ENCODE measurements at places on chromosomes 2 and 18.

DNA sequence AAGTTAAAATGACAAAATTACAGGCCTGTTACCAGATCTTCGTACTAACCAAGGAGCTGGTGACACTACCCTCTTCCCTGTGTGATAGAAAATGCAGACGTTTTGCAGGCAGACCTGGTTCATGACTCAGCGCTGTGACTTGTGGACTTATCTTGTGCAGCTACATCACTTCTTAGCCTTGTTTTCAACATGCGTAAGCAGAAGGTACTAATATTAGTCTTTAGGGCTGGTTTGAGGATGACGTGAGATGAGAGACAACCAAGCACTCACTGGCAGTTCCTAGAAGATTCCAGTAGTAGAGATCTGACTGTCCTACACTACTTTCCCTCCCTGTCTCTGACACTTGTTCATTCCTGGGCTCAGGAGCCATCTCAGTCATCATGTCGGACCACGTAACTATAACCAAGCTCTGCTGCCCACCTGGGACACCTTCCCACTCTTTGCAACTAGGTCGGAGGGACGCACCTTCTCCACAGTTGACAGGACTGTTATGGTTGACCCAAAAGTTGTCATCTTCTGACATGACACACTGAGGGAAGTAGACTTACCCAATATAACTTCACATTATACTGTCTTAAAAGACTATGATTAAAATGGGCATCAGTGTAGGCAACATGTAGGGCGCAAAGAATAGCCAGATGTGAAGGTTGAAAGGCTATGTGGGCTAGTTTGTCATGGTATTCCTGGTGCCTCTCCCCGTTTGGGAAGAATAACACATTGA lies 64.8 kb downstream of the TNFRSF11A start:
- DNase-seq = no peak

DNA sequence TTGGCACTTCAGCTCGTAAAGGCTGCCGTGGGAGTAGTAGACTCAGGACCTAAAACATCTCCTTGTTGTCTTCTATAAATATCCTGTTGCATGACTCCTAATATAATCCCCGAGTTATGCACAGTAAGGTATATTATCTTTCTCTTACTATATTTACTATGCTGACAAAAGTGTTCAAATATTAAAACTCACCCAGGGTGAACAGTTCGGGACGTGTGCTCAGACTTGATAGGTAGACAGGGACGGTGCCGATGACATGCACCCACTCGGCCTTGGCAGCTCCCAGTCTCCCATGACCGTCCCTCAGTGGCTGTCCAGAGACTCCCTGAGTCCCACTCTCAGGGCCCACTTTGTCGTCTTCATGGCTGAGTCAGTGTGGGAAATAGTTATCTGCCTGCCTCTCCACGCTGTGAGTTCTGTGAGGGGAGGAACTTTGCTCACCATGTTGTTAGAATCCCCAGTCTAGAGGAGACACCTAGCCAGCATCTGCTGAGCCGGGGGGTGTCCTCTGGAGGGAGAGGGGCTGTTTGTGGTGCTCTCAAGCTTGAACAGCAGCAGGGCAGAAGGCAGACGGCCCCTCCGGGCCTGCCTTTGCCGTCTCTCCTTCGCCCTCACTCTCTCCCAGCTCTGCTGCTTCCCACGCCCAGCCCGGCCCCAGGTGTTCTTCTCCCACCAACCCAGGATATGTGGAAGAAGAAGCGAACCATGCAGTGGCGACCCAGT lies 75.0 kb downstream of the DGKD start:
- DNase-seq = peak; percentile 6

- no peak for DNase-seq
Observed at GRCh38 chr2:133167223-133167622, 401.0 kb downstream of the NCKAP5 start.

- no peak for DNase-seq
Observed at GRCh38 chr2:220811952-220812570, 760.0 kb downstream of the EPHA4 start.

- no peak for DNase-seq
Observed at GRCh38 chr18:63951302-63951705, 2.2 kb downstream of the HMSD start.

GRCh38 chr2:230893338-230893737 lies 28.6 kb downstream of the ITM2C start:
- no peak for DNase-seq

- DNase-seq = no peak
Observed at GRCh38 chr2:10368491-10369231, 66.0 kb downstream of the HPCAL1 start.

- DNase-seq = no peak
Observed at GRCh38 chr18:64202863-64203262, 54.0 kb upstream of the LINC00305 start.

GRCh38 chr18:33906046-33906445 lies 318.7 kb downstream of the NOL4 start:
- DNase-seq = no peak

GRCh38 chr2:66576311-66576560 lies 141.3 kb downstream of the MEIS1 start:
- no peak for DNase-seq

DNA sequence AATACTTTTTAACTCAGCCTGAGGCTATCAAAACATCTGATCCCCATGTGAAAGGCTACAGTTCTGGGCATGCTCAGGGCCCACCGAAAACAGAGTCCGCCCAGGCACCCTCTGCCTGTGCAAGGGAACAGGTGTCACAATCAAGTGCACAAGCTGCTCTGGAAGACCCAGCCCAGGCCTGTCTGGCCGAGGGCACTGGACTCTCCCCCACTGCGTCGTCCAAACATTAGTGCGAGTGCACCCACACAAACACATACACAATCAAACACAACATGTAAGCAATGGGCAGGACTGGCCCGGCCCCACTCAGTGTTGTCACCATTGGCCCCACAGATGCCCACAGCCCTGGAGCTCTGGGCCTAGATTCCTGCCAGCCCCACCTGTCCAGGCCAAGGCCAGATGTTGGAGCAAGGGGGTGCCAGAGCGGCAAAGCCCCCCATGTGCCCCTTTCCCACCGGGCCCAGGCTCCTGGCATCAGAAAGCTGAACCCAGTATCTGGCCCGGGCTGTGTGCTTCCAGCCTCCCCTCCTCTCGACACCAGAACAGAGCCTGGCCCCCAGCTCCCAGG lies 617 bp upstream of the ALPG start:
- no peak for DNase-seq

GRCh38 chr2:37020212-37020886 lies 54.0 kb upstream of the STRN start:
- no peak for DNase-seq

DNA sequence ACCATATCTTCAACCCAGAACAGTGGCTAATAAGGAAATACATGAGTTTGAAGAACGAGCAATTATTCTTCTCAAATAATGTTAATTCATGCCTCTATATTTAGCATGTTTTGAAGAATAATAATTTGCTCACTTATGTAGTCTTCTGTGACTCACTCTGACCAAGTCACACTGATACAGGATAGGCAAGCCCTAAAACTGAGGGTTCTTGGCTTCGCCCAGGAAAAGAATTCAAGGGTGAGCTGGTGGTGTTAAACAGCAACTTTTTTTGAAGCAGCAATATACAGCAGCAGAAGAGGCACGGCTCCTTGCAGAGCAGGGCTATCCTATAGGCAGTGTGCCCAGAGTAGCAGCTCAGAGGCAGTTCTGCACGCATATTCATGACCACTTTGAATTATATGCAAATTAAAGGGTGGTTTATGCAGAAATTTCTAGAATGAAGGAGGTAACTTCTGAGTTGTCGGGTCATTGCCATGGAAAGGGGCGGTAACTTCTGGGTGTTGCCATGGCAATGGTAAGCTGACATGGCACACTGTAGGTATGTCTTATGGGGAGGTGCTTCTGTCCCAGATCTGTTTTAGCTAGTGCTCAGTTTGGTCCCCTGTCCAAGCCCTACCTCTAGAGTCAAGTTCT lies 200.6 kb downstream of the RND3 start:
- DNase-seq = no peak

GRCh38 chr18:42112657-42113420 lies 157.8 kb downstream of the PIK3C3 start:
- no peak for DNase-seq

DNA sequence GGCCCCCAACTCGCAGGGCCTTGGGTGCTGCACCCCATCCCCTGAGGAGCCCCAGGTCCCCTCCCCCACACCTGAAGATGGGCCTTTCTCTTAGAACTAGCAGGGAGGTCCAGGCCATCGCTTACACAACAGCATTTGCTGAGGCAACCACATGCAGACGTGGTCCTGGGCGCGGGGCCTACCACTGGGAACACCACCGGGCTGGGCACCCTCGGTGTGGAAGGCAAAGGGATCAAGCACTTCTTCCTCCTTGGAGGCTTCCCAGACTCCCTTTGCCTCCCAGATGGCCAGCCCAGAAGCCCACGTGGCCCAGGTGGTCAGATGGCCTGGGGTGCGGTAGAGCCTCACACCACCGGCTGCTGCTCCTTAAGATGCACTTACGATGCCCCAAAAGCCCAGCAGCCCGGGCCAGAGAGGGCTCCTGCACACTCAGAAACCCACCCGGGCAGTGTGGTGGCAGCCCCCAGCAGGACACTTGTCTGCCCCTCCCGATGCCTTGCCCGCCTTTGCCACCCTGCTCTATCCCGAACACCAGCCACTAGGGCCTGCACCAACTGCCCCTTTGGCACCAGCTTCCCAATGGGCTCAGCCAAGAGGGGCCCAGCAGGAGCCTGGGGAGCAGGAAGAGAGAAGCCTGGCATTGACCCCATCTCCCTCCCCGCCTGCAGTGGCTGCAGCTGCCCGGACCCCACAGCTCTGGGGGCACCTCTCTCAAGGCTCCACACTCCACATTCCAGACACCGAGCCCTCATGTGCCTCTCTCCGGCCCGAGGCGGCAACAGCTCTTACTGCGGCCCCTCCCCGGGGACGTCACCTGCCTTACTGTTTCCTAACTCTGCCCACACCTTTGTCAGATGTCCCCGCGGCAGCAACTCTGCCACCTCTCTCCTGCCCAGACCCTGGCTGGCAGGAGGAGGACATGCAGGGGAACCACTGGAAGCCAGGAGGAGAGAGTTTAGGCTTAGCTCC lies 13.9 kb upstream of the MLPH start:
- no peak for DNase-seq

DNA sequence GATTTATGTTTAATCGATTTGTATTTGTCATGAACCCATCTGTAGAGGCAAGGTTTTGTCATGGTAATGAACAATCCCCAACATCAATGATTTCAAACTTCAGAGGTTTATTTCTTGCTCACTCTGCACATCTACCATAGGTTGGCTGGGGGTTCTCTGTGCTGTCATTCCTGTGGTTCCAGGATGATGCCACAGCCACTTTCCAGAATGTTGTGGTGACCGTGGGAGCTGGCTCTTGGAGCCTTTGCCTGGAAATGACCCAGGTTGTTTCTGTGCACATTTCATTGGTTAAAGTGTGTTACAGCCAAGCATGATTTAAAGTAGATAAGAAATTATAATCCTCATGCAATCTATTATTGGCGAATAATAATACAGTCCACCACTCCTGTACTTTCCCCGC lies 28.2 kb upstream of the EPAS1 start:
- DNase-seq = no peak

- DNase-seq = no peak
Observed at GRCh38 chr2:197077336-197077735, 150.8 kb upstream of the PGAP1 start.

- no peak for DNase-seq
Observed at GRCh38 chr2:99636144-99637034, 146.6 kb upstream of the REV1 start.

- no peak for DNase-seq
Observed at GRCh38 chr18:38847326-38847725, 1281.7 kb upstream of the CELF4 start.

DNA sequence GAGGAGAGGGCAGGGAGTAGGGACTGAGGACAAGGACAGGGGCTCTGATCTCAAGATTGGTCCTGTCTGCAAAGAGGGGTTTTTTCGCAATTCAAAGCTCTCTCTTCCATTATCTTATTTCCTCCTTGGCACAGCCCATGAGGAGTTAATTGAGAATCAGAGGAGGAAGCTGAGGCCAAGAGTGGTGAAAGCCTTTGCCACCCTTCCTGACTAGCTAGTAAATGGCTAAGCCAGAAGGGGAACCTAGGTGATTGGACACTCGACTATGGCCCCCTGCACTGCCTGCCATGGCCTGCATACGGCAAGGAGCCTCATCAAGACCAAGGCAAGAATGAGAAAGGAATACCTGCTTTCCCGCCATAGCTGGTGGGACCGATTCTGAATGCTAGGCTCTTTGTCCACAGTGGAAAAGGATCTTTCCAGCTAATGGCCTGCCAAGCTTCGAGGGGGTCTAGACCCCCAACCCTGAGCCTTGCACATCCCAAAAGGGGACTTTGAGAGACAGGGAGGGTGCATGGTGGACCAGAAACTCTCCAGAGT lies 237.9 kb downstream of the HAUS1 start:
- DNase-seq = no peak

DNA sequence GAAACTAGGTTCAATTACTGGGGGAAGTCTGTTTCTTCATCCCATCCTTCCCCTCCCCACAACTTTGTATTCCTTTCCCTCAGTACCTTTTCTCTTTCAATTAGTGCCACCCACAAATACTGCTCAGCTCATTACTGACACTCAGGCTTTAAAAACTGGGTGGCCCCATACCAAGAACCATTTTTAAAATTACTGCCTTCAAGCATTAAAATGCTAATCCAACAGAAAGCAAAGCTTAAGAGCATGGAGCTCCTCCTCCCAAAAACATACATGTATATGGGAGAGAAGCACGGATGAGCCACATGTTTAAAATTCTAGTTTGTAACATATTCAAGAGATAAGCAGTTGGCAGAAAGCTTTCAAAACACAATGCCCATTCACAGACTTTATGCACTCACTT lies 44.0 kb downstream of the IRS1 start:
- no peak for DNase-seq

DNA sequence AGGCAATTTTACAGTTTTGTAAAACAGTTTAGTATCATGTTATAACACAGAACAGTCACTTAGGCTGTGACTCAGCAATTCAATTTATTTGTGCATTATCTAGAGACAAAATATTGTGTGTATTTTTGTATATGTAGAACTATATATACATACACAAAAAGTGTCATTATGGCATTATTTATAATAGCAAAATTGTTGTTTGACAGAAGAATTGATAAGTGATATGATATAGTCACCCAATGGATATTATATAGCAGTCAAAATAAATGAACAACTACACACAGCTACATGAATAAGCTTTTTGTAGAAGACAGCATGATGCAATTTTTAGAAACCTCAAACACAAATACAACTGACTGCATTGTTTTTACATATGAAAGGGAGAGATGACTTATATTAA lies 334.0 kb downstream of the TRIB2 start:
- DNase-seq = no peak

DNA sequence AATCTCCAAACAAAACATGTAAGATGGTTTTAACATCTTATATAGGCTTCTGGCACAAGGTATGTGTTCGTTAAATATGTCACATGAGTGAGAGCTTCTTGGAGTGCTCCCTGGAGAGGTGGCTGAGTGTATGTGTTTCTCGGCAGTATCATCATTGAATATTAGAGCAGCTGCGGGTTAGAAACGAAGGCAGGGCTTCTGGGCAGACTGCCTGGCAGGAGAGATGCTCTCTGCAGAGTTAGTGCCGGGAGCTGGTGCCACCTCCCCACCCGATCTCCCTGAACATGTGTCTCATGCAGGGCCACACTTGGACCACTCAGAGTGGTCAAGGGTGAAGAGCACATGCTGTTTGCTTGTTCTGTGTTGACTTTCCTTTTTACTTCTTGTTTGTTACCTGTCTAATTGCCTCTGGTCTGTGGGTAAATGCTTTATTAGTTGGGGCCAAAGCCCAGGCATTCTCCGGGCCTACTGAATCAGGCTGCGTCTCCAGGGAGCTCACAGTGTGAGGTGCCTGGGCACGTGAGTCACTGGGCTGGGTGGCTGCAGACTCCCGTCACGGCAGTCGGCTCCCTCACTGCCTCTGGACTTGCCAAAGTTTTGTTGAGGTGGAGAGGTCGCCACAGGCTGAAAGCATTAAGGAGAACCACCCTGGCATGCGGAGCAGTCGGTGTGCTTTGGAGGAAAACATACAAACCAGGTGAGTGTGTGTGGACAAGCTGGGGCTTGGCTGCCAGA lies 246.6 kb downstream of the FHOD3 start:
- DNase-seq = no peak
